ENCODE measurements at places on chromosomes 2 and 18.
A peak's percentile ranks its signal among the peaks of the same experiment; 100 is the strongest.

DNA sequence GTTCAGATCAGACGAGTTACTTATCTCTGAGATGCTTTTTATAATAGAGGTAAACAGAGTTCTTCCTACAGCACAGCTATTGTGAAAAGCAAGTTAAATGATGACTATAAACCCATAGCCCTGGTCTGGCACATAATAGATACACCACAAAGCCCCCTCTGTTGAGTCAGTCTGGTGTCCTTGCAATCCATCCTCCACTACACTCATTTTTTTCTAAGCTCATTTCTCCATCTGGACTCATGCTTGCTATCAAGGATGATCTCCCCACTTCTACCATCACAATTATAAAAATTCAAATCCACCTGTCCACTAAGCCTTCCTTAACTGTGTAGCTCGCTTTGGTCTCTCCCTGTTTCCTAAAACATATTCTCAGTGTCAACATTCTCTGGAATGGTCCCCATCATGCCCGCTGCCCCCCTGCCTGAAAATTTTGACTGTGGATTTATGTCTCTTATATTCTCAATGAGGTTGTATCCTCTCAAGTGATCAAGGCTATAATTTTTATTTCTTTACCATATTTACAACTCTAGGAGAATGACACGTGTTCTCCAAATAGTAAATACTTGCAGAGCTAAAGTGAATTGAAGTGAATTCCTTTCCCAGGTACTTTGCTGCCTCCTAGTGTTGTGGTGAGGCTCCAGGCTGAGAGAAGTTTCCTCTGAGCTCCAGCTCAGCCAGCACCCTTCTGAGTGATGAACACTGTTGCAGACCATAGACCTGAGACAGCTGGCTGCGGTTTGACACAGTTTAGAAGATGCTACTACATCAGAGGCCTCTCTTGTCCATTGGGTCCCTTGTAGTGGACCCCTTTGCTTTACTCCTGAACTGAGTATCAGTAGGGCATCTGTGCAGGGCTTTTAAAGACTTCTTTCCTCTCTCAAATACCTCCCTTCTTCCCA lies 108.7 kb downstream of the DPP10 start:
- no peak for DNase-seq

DNA sequence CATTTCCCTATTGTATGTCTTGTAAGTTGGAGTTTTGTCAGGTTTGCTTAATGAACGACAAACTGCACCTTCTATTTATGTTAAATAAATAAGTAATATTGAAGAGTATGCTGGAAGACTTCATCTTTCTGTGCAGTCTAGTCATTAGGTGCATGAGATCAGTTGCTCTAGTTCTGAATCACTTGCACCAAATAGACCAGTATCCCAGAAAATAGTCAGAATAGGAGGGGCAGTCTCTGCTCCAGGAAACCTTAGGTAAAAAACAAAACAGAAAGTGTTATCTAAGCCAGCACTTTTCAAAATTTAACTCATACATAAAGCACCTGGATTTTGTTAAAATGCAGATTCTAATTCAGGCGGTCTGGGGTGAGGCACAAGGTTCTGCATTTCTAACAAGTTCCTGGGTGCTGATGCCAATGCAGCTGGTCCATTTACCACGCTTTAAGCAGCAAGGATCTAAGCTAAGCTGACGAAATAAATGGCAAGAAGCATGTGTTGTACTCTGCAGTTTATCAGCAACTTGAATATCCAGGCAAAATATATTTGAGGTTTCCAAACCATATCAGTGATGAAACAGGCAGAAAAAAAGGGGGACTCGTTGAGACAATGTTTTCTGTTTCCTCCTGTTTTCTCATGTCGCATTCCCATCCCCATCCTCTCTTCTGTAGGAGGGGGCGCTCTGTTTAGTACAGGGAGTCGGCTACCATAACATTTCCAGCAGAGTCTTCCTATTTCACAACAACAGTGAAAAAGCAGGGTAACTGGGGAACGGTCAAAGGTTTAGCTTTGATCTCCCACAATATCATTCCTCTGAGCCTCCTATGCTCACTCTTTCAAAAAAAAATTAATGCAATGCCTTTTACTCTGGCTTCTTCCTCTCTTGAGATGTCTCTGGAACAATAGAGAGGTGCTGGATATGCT lies 106.4 kb downstream of the MBD2 start:
- DNase-seq: no peak

- no peak for DNase-seq
Measured at GRCh38 chr2:153311432-153311831, 167.1 kb downstream of the RPRM start.

DNA sequence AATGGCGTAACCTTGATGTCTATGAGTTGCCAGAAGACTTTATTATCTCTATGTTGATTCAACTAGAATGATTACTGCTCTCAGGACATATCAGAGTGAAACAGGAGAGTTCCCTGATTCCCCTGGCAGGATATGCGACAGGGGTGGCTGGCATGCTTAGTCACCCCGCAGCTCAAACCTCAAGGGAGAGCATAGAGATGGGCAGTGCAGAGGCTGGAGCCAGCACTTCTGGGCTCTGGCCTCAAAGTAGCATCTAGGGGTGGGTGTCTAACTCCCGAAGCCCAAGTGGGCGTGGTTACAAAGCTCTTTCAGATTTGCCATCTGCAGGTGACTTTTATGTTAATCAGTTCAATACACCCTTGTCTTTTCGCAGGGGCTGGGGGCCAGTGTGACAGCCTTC lies 391.6 kb downstream of the ADCYAP1 start:
- DNase-seq: no peak

DNA sequence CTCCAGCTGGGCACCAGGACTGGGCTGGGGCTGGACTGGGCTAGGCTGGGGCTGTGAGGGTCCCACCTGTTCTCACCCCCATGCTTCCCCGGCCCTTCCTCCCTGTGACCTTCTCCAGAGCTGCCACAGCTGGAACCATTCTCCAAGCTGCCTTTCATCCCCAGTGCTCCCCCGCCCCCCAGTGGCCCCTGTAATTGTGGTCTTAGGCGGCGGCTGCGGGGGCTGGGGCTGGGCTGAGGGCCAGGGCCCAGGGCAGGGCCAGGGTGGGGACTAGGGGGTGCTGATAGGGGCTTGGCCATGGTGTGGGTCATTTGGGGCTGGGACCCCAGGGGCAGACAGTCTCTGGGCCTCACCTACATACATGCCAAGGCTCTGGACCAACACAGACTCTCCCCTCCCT lies 2.8 kb upstream of the WNT10A start:
- no peak for DNase-seq

- DNase-seq: peak; percentile 48
Measured at GRCh38 chr2:135875491-135876065, 665 bp downstream of the MCM6 start.

GRCh38 chr2:67039517-67040103 lies 357.5 kb upstream of the ETAA1 start:
- no peak for DNase-seq

DNA sequence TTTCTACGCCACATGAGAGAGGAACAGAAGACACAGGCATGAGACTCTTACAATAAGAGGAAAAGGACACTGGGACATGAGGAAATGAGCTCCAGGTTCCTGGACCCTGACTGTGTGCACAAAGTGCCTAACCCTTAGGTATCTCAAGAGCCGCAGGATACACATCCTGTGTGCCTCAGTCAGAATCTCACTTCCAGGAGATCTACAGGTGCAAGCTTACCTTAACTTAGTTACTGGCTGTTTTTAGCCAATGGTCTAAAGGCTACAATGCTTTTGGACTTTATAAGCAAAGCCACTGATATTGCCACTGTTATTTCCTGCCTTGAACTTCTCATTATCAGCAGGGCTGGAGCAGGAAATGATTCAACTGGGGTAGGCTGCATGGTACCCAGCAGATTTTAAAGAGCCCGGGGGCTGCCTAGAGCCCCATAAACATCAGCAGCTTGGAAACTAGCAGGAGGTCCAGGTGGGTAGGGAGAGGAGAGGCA lies 254.4 kb downstream of the ZNF521 start:
- no peak for DNase-seq

GRCh38 chr18:2244641-2245040 lies 326.7 kb downstream of the METTL4 start:
- DNase-seq: no peak

DNA sequence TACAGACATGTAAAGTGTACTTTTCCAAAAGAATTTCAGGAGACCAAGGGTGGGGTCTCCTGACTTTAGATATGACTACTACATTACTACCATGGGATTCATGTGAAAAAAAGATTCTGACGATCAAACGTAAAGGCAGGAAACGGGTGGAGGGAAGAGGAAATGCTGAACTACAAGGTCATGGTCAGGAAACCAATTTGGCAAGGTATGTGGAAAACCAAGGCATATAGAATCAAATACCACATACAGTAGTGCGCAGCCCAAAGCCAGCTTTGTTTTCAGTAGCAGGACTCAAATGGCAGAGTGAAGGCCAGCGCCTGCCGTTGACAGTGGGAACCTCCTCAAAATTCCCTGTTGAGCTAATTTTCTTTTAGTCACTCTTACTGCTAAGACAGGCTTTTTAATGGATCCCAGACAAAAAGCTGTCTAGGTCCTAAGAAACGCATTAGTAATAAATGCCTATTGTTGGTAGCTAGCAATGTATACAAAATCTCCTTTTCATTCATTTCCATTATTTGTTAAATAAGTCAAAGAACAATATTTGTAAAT lies 57.6 kb upstream of the SERTAD2 start:
- peak; percentile 68 for DNase-seq

DNA sequence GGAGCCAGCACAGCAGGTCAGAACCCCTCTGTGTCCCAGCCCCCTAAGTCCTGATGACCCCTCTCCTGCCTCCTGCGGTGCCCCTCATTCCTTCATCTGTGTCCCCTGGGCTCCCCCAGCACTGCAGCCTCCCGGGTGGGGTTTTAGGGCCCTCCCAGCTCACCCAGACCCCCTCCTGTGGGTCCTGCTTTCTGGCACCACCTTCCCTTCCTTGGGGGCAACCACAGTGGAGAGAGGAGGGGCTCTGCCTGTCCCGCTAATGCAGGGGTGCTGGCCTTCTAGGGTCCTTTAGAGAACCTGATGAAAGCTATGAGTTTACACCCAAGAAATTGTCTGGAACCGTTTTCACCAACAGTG lies 42.7 kb upstream of the ALPP start:
- no peak for DNase-seq

DNA sequence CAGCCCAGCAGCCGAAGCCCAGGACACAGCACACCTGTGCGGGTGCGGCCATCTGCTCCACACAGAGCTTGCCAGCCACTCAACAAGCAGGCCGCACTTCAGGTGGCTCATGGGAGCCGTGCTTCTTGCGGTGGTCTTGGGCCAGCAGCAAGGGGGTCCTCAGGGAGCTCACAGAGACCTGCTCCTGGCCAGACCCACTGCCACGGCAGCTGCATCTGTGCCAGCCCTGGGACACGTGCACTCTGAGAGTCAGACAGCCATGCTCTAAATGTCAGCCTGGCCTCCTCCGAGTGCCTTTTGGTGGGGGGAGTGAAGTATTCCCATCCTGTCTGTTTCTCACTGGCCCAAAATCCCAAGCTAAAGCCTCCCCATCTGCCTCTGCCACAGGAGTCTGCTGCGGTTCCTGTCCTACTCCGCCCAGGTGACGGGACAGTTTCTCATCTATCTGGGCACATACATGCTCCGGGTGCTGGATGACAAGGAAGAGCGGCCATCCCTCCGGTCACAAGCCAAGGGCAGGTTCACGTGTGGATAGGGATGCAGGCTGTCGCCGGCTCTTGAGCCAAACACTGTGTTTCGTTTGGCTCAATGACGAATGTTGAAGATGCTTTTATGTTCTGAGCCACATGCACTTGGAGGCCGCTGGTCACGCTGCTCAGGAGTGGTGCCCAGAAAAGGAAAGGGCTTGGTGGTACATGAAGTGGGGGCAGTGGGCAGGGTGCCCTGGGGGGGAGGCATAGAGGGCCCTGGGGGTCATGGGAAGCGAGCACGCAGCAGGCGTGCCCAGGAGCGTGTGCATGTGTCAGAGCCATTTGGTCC lies 22.8 kb downstream of the CIDEA start:
- no peak for DNase-seq

GRCh38 chr2:42696987-42697386 lies 66.9 kb downstream of the OXER1 start:
- no peak for DNase-seq

GRCh38 chr18:63979409-63979920 lies 9.6 kb downstream of the SERPINB8 start:
- DNase-seq: no peak

DNA sequence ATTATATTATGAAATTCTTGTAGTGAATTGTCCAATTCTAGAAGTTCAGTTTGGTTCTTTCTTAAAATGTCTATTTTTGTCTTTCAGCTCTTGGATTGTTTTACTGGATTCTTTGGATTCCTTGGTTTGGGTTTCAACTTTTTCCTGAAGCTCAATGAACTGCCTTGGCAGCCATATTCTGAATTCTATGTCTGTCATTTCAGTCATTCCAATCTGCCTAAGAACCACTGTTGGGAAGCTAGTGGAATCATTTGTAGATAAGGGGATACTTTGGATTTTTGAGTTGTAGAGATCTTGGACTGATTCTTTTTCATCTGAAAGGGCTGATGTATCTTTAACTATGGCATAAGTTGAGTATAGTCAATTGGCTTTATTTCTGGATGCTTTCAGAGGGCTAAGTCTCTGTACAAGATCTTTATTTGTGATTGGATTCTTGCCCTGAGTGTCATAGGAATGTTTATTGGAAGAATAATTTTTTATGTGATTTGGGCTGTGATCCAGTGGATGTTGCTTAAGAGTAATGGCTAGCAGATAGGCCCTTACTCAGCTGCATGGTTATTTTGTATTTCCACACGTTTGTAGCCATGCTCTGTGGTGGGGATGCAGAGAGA lies 42.3 kb downstream of the SERPINB7 start:
- no peak for DNase-seq

DNA sequence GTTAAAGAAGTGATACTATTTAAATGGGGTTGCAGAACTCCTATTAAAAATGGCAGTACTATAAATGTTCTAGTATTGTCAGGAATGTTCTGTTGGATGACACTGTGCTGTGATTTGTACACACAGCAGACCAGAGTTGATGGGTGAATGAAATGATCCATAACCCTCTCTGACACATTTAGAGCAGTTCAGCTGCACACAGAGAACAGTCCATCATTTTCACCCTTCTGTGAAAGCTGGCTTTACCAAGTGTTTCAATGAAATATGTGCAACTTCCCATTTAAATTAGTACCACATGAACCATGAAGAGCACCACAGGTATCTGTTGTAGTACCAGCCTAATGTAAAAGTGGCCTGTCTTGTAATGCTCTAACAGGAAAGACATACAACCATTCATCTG lies 981.4 kb downstream of the TMEM182 start:
- DNase-seq: no peak
